Activated CD8-positive, alpha-beta memory T cell treated with anti-CD3 and anti-CD28 coated beads for 48 hours (primary cell): ENCODE measurements at places on chromosomes 11 and 22.

- DNase-seq, result no peak
Observed at GRCh38 chr11:23957314-23957713, 539.5 kb upstream of the LUZP2 start.

GRCh38 chr11:20874358-20874757, 205.0 kb downstream of the NELL1 start:
- no peak for DNase-seq

GRCh38 chr11:85472953-85473352, 154.2 kb downstream of the DLG2 start:
- no peak for DNase-seq

GRCh38 chr11:125016413-125016812, 46.7 kb upstream of the SLC37A2 start:
- DNase-seq, result no peak

DNA sequence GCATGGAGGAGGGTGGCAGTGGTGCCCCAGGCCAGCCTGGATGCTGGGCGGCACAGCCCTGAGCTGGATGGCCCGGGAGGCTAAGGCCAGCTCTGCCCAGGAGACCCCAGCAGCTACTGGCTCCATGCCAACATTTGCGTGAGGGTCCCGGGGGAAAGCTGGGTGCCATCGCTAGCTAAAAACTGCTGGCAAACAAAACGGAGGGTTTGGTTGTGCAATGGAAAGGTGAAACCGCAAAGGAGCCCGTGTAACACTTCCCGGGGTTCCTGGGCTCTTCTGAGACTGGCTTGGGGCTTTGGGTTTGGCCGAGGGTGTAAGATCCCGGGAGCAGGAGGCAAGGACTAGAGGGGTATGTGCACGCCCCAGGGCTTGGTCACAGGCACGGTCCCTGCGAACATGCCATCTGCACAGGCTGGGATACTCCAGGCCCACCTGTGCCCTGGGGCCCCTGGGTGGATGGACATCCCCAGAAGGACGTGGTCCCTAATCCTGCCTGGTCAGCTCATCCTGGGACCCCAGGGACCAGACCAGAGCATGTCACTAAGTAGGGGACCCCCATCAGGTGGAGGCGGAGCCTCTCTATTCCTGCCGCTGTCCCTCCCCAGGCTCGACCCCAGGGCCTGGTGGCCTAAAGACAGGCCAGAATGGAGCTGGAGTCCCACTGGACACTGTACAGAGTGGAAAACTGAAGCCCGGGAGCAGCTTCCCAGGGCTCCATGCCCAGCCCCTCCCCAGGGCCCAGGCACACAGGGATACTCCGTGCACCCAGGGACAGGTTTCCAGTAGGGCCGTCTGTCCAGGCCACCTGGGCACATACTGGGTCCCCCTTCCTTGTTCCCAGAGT, 44.6 kb downstream of the IGF2 start:
- DNase-seq, result no peak

- DNase-seq, result no peak
Observed at GRCh38 chr11:45922425-45923082, at the start of gene LARGE2. Gene LARGE2, plus strand, starts transcription at chr11:45922656. Its CDS starts 227 bp downstream, at chr11:45922883.

DNA sequence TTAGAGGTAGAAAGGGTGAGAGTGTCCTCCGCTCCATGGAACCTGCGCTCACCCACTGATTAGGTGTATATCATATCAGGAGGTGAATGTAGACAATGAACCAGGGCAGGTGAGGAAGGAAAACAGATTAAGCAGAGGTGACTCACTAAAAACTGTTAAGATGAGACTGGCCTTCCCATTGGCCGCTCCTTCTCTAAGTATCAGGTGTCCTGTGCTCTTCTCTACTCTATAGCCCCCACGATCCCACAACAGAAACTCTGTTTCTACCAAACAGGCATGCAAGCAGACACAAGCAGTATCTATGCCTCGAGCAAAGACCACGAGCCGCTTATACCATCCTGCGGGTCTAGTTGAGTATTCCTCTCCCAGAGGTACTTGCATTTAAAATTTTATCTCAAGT, 103.1 kb downstream of the SNX19 start:
- DNase-seq, result no peak

GRCh38 chr11:103737747-103738146, 298.7 kb upstream of the DDI1 start:
- DNase-seq, result no peak

DNA sequence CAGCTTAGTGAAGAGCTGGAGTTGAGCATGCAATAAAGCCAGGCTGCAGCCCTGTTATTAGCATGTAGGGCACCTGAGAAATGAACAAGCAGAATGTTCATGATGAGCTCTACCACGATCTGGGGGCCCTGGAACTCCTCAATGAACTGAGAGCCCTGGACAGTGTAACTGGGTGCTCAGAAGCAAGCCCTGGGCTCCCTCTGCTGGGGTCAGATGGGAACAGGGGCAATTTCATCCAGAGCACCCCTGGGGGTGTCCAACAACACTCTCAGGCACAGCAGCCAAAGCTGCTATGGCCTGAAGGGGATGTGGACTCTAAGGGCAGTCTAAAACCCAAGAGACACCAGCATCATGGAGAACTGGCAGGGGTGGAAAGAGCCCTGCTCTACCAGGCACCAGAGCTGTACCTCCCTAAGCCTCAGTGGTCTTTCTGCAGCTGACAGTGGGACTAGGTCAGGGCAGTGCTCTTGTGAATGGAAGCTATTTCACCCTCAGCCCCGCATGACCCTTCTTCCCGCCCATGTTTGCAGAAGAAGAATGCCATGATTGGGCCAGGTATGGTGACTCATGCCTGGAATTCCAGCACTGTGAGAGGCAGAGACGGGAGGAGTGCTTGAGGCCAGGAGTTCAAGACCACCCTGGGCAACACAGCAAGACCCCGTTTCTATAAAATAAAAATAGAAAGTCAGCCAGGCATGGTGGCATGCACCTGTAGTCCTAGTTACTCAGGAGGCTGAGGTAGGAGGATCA, 28.9 kb downstream of the THOC5 start:
- DNase-seq, result no peak

- DNase-seq, result no peak
Observed at GRCh38 chr22:24507716-24508115, 12.6 kb downstream of the UPB1 start.

GRCh38 chr11:17414317-17414737, 25.9 kb upstream of the KCNJ11 start:
- DNase-seq, result no peak

GRCh38 chr11:111542606-111543275, 2.2 kb downstream of the LAYN start:
- no peak for DNase-seq

DNA sequence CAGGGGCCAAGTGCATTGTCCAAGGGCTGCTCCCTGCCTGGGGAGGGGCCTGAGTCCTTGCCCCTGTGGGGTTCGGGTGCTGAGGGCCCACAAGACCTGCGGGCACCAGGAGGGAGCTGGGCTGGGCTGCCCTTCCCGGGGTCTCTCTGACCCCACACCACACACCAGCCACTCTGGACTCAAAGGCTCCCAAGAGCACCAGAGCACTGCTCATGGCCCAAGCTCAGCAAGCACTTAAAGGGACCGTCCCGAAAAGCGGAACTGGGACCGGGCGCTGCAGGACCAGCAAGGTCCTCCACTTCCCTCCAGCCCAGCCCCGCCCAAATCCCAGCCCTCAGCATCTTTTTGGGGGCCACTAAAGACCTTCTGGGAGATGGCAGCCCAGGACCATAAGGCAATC, 5.3 kb downstream of the LSP1 start:
- DNase-seq, result no peak

GRCh38 chr11:3866206-3866605, 10.7 kb downstream of the STIM1 start:
- no peak for DNase-seq

GRCh38 chr11:19777039-19777376, 64.4 kb downstream of the NAV2 start:
- DNase-seq, result no peak

- DNase-seq, result no peak
Observed at GRCh38 chr11:27234043-27234668, 128.9 kb downstream of the CCDC34 start.

DNA sequence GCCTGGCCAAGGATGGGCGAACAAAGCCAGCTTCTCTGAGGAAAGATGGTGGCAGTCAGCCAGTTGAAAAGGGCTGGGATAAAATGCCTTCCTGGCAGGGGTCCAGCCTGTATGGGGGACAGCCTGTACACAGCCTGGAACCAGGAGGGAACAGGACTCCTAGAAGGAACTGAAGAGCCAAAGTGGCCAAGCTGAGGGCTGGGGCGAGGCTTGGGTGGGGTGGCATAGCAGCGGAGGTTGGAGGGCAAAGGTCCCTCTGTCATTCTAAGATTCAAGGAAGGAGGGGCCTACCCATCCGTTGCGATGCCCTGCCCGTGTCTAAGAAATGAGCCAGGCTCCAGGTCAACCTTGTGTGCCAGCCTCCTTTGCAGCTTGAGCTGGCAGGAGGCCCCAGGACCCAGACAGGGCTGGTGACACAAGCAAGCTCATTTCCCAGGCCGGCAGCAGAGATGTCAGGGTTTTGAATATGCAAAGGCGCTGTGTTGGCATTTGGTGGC, 22.6 kb downstream of the FADD start:
- no peak for DNase-seq

DNA sequence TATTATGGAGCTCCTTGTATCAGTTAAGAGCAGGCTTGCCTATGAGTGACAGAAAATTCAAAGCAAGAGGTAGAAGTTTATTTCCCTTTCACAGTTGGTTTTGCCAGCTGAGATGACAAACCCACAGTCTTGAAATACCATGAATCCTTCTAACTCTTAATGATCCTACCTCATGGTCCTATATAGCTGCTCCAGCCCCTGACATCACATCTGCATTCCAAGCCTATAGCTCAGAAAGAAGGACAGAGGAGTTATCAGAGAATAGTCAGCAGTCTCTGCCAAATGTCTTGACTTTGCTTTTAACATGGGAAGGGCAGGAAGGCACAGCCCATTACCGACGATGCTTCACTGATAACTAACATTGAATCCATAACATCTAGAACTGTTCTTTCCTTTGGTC, 76.2 kb downstream of the APIP start:
- DNase-seq, result no peak

DNA sequence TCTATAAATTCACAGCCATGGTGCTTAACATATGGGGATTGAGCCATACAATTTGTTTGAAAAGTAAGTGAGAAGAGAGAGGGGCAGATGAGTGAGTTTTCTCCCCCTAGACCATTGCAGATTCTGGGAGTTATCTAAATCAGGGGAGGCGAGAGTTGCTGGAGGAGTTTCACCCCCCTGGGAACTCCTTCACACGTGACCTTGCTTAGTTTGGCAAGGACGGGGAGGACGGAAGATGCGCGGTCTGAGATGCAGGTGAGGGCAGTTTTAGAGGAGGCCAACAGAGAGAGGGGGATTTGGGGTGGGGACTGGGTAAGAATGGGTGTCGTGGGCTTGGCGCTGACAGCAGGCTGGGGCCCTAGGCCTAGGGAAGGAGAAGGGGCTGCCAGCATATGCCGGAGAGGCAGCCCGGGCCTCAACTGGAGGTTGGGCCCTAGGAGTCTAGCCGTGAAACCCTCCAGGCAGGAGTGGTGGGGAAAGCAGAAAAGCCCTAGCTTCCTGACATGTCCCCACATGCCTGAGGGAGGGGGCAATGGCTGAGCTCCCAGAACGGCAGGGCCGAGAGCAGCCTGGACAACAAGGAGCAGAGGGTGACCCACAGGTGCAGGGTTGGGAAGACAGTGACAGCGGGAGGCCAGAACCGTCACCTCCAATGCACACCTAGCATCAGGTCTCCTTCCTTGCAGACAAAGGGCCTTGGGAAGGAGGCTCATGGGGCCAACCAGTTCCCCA, 63.9 kb downstream of the ELFN2 start:
- DNase-seq, result no peak

- DNase-seq, result no peak
Observed at GRCh38 chr22:20951151-20951931, 15.7 kb upstream of the AIFM3 start.

DNA sequence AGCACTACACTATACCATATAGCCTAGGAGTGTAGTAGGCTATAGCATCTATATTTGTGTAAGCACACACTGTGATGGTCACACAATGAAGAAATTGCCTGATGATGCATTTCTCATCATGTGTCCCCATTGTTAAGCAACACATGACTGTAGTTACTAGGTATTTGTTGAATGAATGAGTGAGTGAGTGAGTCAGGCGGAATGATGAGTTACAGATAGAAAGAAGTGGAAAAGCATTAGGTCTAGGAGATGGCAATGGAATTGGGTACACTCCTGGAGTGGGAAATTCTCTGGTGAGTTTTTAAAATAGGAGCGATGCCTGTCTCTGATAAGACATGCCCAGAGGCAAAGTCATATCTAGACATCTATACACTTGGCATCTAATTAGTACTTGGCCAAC, 160.5 kb upstream of the TBCEL start:
- DNase-seq, result no peak

- no peak for DNase-seq
Observed at GRCh38 chr22:20857247-20857643, 1.4 kb downstream of the PI4KA start.

GRCh38 chr22:20021196-20022181, 579 bp downstream of the TANGO2 start:
- no peak for DNase-seq

- DNase-seq, result no peak
Observed at GRCh38 chr11:86212019-86212611, 32.4 kb upstream of the EED start.

GRCh38 chr22:37353839-37354238, 71.5 kb downstream of the CYTH4 start:
- no peak for DNase-seq

DNA sequence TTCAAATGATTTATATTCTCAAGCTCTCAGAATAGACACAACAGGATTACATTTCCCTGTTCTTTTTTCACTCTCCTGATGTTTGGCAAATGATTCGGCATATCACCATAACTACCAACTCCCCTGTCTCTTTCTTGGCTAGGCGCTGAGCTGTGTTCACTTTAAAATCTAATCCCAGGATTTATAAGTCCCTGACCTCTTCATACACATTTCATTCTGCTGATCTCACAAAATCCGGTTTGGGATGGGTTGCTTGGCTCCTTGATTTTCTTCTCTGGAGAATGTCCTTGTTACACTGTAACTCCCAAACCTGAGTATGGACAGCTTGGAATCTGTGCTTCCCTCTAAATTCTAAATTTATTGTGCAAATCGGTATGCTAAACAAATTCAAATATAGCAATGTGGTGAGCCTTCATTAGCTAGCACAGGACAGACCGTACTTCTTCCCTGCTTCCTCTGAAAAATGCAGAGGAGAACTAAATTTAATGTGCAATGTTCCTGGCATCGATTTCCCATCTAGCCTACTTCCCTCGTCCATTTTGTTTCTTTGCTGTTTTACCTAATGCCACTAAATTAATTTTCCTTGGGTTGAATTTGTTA, 858.5 kb upstream of the FAT3 start:
- DNase-seq, result no peak

- DNase-seq, result no peak
Observed at GRCh38 chr11:123386796-123387510, 43.1 kb upstream of the GRAMD1B start.
